Chondrocyte (in vitro differentiated cells): ENCODE measurements at places on chromosomes 13 and 19. TPM values are rescaled to one million over a fixed set of nuclear protein-coding genes. Genes with fewer than 3 reads are reported as not detected.

SSC5D gene
- total RNA-seq: 33.6 to 50.0 TPM (median 34.5 TPM) in 3 replicates

B3GNT3 gene
- total RNA-seq: not detected in 3 replicates

ZNF419 gene
- 11.6 to 15.5 TPM (median 13.2 TPM) in 3 replicates for total RNA-seq

PNMA8C gene
- total RNA-seq: 0.10 to 0.27 TPM (median 0.20 TPM) in 3 replicates
